HT1080 (cell line): ENCODE measurements at places on chromosomes 7 and 10.

DNA sequence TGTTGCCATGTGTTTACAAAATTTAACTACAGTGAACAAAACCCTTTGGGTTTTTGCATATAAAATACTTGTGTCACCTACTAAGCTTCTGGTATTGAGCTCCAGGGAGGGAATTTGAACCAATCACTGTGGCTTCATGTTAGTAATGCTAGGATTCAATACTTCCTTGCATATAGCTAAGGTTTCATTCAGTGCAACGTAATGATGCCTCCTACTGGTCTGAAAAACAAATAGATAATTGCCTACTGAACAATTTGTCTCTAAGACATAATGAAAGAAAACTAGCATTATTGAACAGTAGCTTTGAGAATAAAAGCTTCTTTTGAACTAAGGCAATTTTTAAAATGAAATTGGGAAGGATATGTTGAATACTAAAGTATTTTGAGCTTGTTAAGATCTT, 244.4 kb downstream of the ZWINT start:
- no peak for DNase-seq

GRCh38 chr7:26398427-26398755, 106.7 kb downstream of the SNX10 start:
- DNase-seq = no peak

DNA sequence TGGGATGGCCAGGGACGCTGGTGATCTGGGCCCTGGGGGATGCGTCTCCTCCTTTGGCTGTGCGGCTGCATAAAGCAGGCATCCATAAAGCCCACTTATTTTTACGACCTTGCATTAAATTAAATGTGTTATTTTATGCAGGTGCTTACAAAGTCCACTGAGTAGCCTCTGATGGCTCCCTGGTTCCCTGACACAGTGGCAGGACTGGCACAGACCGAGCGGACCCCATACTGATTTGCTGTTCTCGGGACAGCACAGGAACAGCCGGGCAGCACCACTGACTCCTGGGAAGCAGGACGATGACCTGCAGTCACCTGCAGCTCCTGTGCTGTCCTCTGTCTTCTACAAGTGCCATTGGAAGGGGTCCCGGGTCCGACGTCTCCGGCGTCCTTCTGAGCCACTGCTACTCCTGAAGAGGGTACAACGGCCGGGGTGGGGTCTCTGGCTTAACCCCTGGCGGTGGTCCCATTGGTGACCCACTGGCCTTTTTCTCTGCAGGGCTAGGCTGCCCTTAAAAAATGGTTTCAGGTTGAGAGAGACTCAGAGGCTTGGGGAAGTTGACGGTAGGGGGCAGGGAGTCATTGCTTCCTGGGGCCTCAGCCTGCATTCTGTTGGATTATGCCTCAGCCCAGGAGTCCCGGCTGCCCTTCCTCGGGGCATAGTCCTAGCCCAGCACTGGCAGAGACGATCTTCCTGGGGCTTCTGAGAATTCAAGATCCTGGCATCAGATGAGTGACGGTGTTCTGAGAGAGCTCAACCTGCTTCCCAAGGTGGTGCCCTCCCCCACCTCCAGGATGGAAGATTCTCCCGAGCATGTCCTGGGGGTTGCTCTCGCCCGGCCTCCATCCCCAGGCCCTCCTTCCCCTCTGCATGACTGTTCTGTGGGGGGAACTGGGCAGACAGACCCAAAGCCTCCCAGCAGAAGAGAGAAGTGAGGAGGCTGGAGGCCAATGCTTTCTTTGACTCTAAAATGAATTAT, 330.1 kb downstream of the ADARB2 start:
- DNase-seq = no peak

GRCh38 chr10:74223755-74224529, 72.9 kb downstream of the ADK start:
- DNase-seq = peak; percentile 86
